ENCODE measurements at places on chromosomes 12 and 14.

DNA sequence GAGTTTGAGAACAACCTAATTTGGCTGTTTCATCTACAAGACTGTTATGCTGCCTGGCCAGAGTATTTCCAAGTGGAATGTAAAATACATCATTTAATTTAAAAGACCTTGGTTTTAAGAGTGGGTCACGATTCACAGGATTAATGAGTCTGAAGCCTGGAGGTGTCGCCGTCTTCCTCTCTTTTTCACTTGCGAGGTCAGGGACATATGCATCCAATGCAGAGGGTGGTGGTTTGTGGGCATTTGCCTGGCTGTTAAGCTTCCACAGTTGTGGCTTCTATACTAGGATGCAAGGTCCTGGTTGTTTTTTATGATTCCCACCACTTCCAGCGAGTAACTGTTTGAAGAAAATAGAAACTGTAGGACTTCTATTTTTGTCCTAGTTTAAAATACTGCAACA is 22.8 kb upstream of the RASSF3 start:
- no peak for DNase-seq

DNA sequence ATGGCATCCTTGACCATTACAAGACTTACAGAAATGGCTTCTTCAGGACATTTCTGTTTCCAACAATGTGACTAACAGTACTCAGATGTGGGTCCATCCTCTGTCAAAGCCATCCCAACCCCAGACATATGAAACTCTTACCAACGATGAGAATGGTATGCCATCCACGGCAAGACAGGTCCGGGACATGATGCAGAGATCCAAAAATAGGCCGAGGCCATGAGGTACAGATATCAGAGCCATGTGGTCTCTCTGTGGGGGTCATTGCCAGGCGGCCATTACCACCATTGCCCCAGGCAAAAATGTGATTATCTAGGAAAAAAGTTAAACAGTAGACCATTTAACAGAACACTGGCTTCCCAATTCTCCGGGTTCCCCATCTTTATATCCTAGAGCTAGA is 27.5 kb downstream of the ZC2HC1C start:
- DNase-seq = no peak

DNA sequence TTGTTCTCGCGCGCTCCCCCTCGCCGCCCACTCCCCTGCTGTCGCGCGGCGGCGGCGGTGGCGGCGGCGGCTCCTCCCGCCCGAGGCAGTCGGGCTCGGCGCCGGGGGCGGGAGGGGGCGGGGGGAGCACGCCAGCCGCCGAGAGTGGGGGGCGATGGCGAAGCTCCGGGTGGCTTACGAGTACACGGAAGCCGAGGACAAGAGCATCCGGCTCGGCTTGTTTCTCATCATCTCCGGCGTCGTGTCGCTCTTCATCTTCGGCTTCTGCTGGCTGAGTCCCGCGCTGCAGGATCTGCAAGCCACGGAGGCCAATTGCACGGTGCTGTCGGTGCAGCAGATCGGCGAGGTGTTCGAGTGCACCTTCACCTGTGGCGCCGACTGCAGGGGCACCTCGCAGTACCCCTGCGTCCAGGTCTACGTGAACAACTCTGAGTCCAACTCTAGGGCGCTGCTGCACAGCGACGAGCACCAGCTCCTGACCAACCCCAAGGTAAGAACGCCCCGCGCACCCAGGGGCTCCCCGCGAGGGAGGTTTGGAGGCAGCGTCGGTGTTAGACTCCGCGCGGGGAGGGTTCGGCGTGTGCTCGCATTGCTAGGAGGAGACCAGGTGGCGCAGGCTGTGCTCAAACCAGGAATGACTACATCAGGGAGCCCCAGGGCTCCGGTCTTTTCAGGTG is 629 bp downstream of the KCNMB4 start:
- DNase-seq = peak; percentile 47

- no peak for DNase-seq
These were observed 275.2 kb upstream of the FLRT2 start for GRCh38 chr14:85254711-85255110.

- DNase-seq = peak; percentile 43
These were observed 1.8 kb downstream of the TBC1D30 start for GRCh38 chr12:64826234-64826633.

DNA sequence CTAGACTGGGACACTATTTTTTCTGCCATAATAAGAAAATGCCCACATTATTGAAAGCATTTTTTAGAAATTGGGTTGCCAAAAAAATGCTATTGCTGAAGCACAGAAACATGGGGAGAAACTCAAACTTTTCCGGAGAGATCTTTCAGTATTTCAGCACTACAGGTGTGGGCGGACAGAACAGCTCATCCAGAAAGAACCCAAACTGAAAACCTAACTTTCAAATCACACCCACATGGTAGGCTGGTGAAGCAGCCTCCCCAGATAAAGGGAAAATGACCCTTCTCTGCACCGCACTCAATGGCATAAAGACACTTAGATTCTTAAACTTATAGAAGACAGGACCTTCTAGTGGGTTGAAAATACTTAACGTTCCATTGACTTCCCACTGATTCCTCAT is 62.3 kb upstream of the TMPO start:
- peak; percentile 6 for DNase-seq

GRCh38 chr14:27688841-27689444 is 1077.6 kb upstream of the FOXG1 start:
- DNase-seq = no peak

DNA sequence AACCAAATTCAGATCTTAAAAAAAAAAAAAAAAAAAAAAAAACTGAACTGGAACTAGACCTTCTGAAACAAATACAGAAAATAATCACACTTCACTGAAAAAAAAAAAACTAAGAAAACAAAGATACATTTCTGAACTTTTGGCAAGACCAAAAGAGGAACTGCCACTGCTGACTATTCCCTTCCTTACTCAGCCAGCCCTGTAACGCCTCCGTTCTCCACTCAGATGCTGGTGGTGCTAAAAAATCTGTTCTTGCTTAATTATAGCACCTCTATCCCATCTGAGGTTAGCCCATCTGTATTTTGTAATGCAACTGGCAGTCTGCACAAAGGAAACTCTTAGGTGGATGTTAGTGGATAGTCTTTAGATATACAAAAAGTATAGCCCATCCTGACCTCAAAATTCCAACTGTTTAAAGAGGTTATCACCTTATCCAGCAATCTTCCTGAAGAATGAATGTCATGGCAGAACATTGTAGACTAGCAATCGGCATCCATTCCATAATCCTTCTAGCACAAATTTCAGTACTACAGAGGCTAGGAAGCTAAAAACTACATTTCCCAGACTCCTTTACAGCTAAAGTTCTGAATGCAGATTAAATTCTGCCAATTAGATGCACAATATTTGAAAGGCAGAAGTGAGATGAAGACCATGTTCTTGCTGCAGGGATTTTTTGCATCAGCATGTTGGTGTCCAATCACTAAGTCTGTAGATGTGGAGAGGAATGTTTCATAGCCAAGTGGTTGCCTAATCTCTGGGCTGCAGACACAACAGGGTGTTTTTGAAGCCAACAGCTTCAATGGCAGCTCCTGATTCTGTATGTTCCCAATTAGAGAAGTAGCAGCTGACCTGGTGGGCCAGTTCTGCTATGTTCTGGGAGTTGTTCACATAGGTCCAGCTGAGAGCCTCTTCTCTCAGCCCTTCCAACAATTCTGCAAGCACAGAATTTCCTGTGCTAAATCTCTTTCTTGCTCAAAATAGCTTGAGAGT is 5.7 kb downstream of the MAP3K9 start:
- DNase-seq = no peak

GRCh38 chr14:91418387-91419043 is 895 bp upstream of the CCDC88C start:
- peak; percentile 77 for DNase-seq

DNA sequence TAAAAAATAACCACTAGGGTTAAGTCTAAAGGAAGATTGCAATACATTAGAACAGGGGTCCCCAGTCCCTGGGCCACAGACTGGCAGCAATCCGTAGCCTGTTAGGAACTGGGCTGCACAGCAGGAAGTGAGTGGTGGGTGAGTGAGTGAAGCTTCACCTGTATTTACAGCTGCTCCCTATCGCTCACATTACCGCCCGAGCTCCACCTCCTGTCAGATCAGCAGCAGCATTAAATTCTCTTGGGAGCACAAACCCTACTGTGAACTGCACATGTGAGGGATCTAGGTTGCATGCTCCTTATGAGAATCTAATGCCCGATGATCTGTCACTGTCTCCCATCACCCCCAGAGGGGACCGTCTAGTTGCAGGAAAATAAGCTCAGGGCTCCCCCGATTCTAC is 15.5 kb downstream of the ADGRD1 start:
- DNase-seq = no peak

DNA sequence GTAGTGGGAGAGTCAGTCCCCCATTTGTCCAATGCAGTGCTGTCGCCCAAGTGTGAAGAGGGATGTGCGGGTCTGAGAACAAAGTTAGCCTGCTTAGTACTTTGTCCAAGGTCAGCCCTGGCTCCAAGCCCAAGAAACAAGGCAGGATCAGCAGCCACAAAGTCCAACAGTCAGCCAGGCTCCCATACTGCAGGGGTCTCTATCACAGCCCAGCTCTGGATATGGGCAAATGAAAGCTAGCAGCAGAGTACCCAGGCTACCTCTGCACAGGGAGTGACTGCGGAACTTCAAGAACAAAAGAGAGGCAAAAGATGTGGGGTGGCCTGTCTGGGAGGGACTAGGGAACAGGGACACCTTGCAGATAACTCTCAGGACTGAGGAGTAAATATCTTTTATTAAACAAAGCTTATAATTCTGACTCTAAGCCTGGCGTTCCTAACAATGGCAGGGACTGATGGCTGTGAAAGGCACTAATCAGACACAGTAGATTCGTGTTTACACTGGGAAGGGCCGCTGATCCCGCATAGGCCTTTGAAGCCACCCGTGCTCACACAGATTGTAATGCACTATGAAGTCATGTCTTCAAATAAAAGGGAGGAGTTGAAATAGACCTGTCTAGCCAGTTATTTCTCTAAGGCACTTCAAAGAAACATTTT is 91.0 kb upstream of the EEA1 start:
- no peak for DNase-seq

DNA sequence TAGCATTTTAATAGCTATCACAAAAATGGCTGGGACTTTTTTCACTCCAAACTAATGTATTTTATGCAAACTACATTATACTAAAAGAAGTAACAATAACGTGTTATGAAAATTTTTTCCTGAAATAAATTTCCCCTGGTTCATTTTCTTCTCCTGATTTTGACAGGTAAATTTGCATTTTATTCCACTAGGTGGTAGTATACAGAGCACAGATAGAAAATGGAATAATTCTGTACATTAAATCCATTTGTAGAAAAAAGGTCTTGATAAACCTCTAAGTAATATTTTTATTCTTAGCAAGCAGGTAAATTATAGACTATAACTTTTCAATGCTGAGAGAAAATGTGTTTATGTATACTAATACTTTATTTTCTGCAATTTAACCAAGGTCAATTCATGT is 96.5 kb downstream of the BCAT1 start:
- no peak for DNase-seq

All from activated T-cell treated with anti-CD3 and anti-CD28 coated beads for 48 hours (primary cell).